Stimulated activated CD8-positive, alpha-beta memory T cell treated with anti-CD3 and anti-CD28 coated beads, Interleukin-7, amount 100 ng/mL, for 1 hour (primary cell): ENCODE measurements at places on chromosomes 1 and 21.

DNA sequence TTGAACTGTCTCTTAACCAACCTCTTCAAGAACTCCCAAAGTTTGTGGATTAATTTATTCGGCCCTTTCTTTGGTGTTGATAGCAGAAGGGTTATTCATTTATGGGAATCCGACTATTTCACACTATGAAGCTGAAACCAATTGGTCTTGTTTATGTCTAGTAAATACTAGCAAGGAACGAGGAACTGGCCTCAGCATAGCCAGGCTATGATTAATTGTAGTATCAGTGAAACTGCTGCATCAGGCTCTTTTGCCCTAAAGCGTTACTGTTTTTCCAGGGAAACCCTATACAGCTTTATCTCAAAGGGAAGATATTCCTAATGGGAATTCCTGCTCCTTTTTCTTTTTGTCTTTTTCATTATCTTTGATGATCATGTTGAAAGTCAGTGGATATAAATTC is 35.1 kb downstream of the CLEC20A start:
- no peak for DNase-seq

DNA sequence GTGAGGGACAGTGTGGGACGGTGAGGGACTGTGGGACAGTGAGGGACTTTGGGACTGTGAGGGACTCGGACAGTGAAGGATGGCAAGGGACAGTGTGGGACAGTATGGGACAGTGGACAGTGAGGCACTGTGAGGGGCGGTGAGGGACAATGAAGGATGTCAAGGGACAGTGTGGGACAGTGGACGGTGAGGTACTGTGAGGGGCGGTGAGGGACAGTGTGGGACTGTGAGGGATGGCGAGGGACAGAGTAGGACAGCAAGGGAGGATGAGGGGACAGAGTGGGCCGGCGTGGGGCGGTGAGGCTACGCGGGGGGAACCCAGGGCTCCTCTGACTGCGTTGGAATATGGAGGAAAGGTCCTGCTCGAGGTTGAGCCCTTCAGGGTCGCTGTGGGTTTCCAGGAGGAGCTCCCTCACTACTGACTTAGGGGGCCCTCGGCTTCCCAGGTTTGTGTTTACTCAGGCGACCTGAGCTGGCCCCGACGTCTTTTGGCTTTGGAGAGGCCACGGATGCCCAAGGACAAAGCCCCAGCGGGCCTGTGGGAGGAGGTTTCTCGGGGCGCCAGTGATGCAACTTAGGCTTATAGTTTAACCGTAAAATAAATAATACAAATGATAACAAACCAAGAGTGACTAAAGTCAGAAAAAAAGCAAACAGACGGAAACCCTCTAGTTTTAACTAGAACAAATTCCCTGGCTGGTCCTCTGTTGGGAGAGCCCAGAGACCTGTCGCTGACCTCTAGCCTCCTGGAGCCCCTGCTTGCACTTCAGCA is 1.1 kb upstream of the ERRFI1 start:
- DNase-seq, result no peak

- DNase-seq, result no peak
Measured at GRCh38 chr1:41485605-41486004, 1.1 kb upstream of the EDN2 start.

DNA sequence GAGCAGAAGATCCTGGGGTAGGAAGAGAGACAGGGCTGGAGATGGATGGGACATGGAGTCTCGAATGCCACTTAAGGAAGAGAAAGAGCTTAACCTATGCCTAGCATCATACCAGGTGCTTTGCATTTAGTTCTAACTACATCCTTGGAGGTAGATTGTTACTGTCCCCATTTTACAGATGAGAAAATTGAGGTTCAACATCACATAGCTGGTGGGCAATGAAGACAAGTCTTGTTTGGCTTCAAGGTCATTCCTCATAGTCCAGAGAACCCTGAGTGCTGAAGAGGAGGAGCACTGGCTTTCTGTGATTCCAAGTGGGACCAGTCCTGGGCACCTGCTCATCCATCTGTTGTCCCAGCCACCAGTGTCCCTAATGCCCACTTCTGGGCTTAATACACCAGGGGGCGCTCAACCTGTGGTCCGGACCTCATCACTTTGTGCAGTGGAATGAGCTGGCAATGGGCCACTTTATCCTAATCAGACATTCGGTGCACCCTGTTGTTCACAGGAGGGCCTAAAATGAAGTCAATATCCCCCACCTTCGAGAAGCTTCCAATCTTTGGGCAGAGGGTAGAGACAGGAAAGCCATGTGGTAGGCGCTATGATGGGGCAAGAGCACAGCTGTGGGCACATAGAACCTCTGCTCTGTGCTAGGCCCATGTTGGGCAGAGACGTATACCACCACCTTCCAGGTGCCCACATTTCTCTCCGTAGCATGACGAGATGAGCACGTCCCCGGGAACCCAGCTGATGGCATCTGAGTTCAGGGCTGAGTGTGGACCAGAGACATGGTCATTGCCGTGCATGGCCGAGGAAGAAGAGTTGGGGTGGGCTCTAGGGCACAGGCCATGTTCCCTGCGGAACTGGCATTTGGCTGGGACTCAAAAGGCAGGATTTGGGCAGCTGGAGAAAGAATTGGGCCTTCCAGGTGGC is 9.2 kb downstream of the RPS6KA1 start:
- no peak for DNase-seq

- no peak for DNase-seq
Measured at GRCh38 chr1:244301595-244302130, 150.0 kb downstream of the ADSS2 start.

DNA sequence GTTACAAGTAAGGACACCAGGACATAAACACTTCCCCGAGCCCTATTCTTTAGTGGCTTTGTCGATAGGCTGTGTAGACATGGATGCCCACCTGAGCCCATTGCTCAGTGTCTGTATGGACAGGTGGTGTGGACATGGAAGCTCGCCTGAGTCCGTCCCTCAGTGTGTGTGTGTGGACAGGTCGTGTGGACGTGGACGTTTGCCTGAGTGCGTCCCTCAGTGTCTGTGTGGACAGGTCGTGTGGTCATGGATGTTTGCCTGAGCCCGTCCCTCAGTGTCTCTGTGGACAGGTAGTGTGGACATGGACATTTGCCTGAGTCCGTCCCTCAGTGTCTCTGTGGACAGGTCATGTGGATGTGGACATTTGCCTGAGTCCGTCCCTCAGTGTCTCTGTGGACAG is 38.7 kb upstream of the COL6A2 start:
- DNase-seq, result no peak

DNA sequence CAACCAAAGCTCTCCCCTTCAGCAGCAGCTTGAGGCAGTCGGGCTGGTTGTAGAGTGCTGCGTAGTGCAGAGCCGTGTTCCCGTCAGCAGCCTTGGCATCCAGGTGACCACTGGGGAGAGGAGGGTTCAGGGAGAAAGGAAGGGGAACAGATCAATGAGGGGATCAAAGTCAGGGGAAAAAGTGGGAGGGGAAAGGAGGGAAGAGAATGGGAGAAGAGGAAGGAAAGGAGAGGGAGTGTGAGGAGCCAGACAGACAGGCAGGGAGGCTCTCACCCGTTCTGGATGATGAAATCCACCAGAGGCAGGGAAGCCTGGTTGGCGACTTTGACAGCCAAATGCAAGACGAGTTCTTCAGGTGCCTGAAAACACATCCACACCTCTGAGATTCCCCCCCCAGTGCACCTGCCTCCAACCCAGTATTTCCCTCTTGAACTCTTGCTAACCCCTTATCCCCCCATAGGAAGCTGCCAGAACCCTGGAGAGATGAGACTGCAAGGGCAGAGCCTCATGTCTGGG is 9.8 kb upstream of the TCEA3 start:
- no peak for DNase-seq

GRCh38 chr21:45363921-45364467 is 41.0 kb upstream of the COL18A1 start:
- no peak for DNase-seq

DNA sequence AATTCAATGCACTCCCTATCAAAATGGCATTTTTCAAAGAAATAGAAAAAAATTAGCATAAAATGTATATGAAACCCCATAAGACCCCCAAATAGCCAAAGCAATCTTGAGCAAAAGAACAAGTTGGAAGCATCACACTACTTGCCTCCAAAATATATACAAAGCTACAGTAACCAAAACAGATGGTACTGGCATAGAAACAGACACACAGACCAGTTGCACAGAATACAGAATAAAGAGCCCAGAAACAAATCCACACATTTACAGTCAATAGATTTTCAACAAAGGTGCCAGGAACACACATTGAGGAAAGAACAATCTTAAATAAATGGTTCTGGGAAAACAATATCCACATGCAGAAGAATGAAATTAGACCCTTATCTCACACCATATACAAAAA is 350.8 kb downstream of the DSCAM start:
- no peak for DNase-seq

DNA sequence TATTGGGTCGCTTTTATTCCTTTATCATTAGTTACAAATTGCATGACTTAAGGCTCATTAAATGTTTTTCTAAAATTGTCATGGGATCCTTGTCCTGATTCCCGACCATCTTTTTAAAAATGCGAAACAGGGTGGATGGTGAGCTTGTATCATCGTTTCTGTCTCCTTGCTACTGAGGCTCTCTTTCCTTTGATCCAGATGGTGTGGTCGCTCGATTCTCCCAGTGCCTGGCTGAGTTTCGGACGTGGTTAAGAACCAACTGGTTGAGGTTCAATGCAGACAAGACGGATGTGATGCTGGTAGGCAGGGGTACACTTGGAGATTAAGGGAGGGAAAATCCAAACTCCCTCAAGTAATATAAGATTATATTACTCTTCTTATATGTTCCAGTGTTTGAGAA is 1.2 kb downstream of the MIER1 start:
- DNase-seq, result no peak

DNA sequence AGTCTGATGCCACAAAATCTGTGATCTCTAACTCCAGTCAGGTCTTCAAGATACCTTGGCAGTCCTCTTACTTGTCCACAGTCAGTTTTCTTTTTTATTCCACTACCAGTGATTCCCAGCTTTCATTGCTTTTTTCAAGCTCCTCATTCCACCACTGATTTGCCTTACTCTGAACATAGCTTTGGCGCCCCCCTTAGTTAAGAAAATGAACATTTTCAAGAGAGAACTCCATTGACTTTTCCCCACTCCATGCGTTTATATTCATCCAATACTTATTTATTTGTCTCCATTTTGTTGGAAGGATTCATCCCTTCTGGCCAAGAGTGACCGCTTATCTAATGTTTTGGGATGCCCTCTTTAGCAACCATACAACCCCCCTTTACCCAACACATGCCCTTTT is 33.9 kb upstream of the IPO9 start:
- DNase-seq, result no peak

DNA sequence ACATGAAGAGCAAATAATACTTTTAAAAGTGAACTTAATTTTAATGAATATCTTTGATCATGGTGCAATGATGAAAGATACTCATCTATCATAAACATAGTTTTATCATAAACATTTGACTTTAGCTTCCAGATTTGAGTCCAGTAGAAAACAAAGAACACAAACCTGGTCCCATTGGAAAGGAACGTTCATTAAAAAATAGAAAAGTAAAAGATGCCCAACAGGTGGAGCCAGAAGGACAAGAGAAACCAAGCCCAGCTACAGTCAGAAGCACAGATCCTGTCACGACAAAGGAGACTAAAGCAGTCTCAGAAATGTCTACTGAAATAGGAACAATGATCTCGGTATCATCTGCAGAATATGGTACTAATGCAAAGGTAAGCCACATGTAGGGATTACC is 55.6 kb upstream of the MYOCOS start:
- no peak for DNase-seq

DNA sequence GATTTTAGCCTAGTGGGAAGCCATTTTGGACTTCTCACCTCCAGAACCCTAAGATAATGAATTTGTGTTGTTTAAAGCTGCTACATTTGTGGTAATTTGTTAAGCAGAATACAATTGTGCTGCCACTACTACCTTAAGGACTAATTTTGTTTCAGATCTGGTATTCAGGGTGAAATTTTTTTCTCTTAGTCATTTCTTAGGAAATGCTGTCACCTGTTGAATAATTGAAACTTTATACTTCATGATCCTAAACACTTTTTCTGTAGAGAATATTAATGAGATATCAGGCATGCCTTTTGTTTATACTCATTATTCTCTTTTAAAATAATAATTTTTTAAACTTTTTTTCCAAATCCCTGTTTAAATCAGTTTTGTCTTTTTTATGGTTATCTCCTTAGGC is 246.8 kb downstream of the TGFB2 start:
- DNase-seq, result no peak

DNA sequence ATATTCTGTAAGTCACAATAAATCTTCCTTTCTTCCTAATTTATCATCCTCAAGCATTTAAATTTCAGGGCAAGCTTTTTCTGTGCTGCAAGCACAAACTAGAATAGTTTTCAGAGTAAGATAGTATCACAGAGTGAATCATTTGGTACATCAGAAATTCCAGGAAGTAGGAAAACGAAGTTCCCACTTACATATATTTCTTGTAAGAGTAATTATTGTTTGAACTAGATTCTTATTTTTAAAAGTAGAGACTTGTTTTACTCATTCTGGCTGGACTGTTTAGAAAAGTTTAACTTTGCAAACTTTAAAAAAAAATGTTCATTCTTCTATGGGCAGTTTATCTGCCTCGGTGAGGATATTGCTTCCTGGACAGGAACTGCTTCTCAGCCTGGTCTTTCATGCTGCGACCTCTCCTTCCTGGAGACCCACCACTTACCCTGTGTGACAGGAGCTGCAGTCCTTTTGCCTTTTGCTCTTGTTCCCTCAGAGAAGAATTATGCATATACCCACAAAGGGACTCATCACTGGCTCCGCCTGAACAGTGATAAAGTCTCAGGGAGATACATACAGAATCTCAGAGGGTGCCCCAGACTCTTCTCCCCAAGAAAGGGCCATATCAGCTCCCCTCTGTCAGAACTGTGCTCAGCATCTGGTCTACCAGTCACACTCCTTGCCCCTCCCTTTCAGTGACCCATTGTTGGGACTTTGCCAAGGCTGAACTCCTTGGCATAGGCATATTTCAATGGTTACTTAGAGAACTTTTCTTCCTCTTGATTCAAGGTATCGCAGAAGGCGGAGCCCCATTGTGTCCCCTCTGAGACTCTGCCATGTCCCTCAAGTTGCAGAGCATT is 102.7 kb upstream of the CD55 start:
- no peak for DNase-seq

GRCh38 chr1:205251576-205251975 is 23.8 kb downstream of the TMCC2 start:
- DNase-seq, result no peak

DNA sequence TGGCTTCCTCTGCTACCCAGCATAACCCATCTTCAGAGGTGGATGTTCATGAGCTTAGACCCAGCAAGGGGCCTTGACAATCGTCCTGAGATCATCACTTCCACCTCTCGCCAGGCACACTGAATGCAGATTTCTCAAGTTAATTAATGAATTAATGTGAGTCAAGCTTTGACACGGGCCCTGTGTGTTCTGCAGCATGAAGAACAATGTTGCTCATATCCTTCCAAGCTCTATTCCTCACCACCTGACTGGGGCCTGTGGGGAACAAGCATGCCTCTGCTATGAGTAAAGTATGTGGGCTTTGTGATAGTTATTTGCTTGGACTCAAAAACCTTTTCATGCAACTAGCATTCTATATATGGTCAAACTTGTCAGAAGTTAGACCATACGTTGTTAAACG is 122.0 kb downstream of the SEC16B start:
- no peak for DNase-seq

GRCh38 chr1:5734414-5734813 is 257.8 kb downstream of the NPHP4 start:
- no peak for DNase-seq

GRCh38 chr1:65148548-65149350 is 746 bp downstream of the AK4 start:
- no peak for DNase-seq

GRCh38 chr1:165629151-165629550 is 1.9 kb upstream of the MGST3 start:
- DNase-seq, result no peak

GRCh38 chr1:209900734-209901133 is 37.3 kb upstream of the SYT14 start:
- no peak for DNase-seq

GRCh38 chr1:153866045-153866850 is 56.5 kb downstream of the GATAD2B start:
- DNase-seq, result no peak
